GM12878 (cell line): ENCODE measurements at places on chromosomes 6 and 20.

DNA sequence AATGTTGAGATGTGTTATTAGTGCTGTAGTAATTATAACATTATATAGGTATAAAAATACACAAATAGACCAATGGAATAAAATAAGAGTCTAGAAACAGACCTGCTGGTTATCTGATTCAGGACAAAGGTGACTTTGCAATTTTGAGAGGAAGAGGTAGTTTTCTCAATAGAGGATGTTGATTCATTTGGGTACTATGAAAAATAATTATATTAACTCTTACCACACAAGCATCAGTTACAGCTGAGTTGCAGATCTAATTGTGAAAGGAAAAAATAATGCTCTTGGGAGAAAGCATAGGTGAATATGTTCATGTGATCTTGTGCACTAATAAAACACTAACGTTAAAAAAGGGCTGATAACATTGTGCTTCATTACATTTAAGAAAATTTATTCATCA, 103.0 kb downstream of the BCKDHB start:
- DNase-seq, result no peak
- H3K36me3 ChIP-seq, result no peaks in the 10 kb centered on the region
- H3K27me3 ChIP-seq, result no peaks in the 10 kb centered on the region
- H3K27ac ChIP-seq, result no peak overlapping the region
- no peak overlapping the region for H3K4me3 ChIP-seq

DNA sequence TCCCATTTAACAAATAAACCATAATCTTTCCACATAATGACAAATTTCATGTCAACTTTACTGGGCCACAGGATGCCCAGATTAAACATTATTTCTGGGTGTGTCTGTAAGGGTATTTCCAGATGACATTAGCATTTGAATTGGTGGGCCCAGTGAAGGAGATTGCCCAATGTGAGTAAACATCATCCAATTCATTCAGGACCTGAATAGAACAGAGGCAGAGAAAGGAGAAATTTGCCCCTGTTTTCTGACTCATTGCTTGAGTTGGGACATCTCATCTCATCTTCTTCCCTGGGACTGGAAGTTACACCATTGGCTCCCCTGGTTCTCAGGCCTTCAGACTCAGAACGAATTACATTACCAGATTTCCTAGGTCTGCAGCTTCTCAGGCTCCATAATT, 142.9 kb downstream of the TPBG start:
- no peak overlapping the region for H3K27ac ChIP-seq
- H3K27me3 ChIP-seq, result no peaks in the 10 kb centered on the region
- no peaks in the 10 kb centered on the region for H3K36me3 ChIP-seq

DNA sequence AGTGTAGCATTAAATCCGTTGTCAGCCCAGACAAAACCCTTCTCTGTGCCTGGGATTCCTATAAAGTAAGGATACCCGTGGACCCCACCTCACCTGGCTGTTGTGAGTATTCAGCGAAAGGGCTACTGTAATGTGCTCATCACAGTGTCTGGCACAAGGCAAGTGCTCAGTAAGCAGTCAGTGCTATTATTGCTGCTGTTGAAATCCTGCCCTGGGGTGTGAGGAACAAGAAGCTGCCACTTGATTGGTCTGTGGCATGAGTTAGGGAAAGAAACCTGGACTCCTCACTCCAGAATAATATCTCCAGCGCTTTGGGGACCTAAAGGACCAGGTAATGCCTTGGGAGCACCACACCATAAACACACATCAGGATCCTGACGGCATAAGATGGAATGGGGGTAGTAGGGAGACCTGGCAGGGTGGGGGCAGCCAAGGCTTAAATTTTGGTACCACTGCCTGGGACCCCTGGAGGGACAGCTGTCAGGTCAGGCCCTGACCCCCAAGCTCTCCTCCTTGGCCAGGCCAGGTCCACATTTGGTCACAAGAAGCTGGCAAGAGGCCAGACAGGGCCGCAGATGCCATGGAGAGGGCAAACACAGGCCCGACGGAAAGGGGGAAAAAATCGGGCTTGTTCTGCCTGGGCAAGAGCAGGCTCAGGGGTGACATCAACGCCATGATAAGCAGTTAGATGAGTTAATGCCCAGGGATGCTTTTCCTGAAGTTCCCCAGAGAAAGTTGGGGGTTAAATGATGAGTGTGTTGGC, 66.5 kb downstream of the MRPL14 start:
- H3K27me3 ChIP-seq, result no peaks in the 10 kb centered on the region
- H3K4me3 ChIP-seq, result no peak overlapping the region
- no peaks in the 10 kb centered on the region for H3K36me3 ChIP-seq
- peaks cover 40% of the 10 kb centered on the region for H3K4me1 ChIP-seq
- no peak for DNase-seq

DNA sequence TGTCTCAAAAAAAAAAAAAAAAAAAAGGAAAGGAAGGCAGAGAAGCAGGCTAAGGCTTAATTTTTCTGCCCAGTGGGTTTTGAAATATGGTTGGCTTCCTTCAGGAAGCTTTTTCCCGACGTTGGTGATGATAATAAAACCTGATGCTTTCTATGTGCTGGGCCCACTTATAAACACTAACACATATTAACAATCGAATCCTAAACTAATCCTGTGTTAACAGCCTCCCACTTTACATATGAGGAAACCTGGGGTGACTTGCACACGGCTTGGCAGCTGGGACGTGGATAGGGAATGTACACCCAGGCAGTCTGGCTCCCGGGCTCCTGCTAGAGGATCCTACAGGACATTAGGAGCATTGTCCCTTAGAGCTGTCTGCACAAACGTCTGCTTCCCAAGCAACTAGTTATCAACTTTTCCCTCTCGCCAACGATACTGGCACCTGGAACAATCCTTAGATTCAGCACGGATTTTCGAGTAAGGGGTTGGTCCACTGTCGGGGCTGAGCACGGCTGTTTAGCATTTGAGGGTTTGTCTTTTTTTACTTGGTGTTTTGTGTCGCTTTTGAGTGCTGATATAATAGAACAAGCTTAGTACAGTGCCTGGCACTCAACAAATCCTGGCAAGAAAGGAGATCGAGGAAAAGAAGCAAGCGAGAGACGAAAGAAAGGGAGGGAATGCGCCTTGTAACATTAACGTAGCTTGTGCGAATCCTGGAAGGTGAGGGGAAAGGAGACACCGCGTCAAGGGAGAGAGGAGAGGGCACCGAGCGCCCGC, 622 bp upstream of the KIZ start:
- no peak for DNase-seq
- H3K27me3 ChIP-seq, result no peaks in the 10 kb centered on the region
- H3K27ac ChIP-seq, result no peak overlapping the region
- peak overlapping the region; percentile 70 for H3K4me3 ChIP-seq
- no peaks in the 10 kb centered on the region for H3K36me3 ChIP-seq
- H3K4me1 ChIP-seq, result peaks cover 2% of the 10 kb centered on the region; the same call in 1 of the 2 replicates

- peaks cover 33% of the 10 kb centered on the region for H3K4me1 ChIP-seq
- peak overlapping the region; percentile 51 for H3K27ac ChIP-seq
- no peak overlapping the region for H3K4me3 ChIP-seq
- H3K27me3 ChIP-seq, result no peaks in the 10 kb centered on the region
- DNase-seq, result no peak
- no peaks in the 10 kb centered on the region for H3K36me3 ChIP-seq
Measured at GRCh38 chr6:30766461-30767157, 22.3 kb upstream of the IER3 start.
